Large intestine (tissue), 12 donors: ENCODE measurements at places on chromosomes 1 and 21. TPM values are rescaled to one million over a fixed set of nuclear protein-coding genes. Genes with fewer than 3 reads are reported as not detected.

- H3K4me1 ChIP-seq: no peaks in the 10 kb centered on the region
- no peak for DNase-seq
- no peaks in the 10 kb centered on the region for H3K27me3 ChIP-seq
- no peak overlapping the region for H3K27ac ChIP-seq
Measured at GRCh38 chr1:116368241-116368640, 4.8 kb upstream of the ATP1A1 start.

GRCh38 chr21:41758550-41758949, 8.3 kb downstream of the RIPK4 start:
- peaks cover 29% of the 10 kb centered on the region for H3K36me3 ChIP-seq
- no peak overlapping the region for H3K4me3 ChIP-seq
- H3K27me3 ChIP-seq: peaks cover 27% of the 10 kb centered on the region
- DNase-seq: no peak

- H3K27me3 ChIP-seq: no peaks in the 10 kb centered on the region
- H3K27ac ChIP-seq: no peak overlapping the region
- H3K4me3 ChIP-seq: no peak overlapping the region
- H3K36me3 ChIP-seq: peaks cover 44% of the 10 kb centered on the region
Measured at GRCh38 chr21:37483776-37484175, 117.2 kb downstream of the DYRK1A start.

DNA sequence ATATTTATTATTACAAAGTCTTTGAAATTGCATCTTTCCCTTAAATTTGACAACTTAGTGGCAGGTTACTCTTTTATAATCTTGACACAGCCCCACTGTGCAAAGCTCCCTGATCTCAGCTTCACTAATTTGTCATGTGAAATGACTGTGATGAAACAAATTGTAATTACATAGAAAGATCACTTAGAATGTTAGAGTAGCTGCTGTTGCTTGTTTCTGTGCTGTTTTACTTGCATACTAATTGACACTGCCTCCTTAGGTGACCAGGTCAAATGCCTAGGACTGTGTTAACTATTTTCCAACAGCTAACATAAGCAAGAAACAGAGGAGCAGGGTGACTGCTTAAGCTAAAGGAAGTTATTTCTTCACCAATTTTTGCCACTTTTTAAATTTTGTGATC, 211.3 kb downstream of the ZNF326 start:
- H3K36me3 ChIP-seq: no peaks in the 10 kb centered on the region
- no peaks in the 10 kb centered on the region for H3K27me3 ChIP-seq
- no peak for DNase-seq
- no peak overlapping the region for H3K4me3 ChIP-seq
- no peak overlapping the region for H3K27ac ChIP-seq
- no peaks in the 10 kb centered on the region for H3K4me1 ChIP-seq

DNA sequence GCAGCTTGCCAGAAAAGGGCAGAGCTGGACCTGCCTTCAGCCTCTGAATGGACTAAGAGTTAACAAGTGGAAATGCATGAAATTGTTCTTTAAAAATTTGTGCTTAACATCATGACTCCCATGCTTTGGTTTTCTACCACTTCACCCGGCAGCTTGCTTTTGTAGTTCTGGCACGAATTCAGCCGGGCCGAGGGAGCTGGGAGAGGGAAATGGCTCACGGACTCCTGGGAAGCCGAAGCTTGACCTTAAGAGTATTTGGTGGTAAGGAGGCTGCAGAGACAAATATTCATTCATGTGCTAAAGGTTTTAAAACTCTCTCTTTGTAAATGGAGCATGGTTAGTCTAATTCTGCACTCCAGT, 17.2 kb upstream of the GFI1 start:
- H3K27me3 ChIP-seq: no peaks in the 10 kb centered on the region
- H3K36me3 ChIP-seq: no peaks in the 10 kb centered on the region
- no peak for DNase-seq
- H3K27ac ChIP-seq: no peak overlapping the region

- H3K27ac ChIP-seq: no peak overlapping the region
- no peak for DNase-seq
- H3K4me3 ChIP-seq: no peak overlapping the region
- no peaks in the 10 kb centered on the region for H3K36me3 ChIP-seq
- H3K4me1 ChIP-seq: no peaks in the 10 kb centered on the region
Measured at GRCh38 chr1:227449051-227449450, 114.3 kb upstream of the ZNF678 start.

- H3K27me3 ChIP-seq: peaks cover 14% of the 10 kb centered on the region
- H3K4me3 ChIP-seq: no peak overlapping the region
- peaks cover 32% of the 10 kb centered on the region for H3K4me1 ChIP-seq
- H3K36me3 ChIP-seq: no peaks in the 10 kb centered on the region
Measured at GRCh38 chr1:161083748-161084596, 5.4 kb downstream of the NECTIN4 start.

DNA sequence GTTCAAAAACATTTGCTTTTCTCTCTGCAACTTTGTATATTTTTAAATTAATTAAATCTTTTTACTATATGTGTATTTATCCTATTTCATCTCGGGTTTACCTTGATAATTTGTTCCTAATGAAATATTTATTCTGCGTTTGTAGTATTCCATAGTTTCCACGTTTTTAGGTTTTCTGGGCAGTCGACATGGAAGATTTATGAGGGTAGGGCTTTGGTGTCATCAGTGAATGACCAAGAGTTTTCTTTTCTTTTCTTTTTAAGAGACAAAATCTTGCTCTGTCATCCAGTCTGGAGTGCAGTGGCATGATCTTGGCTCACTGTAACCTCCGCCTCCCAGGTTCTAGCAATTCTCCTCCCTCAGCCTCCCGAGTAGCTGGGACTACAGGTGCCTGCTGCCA, 17.2 kb upstream of the ZNF669 start:
- no peak overlapping the region for H3K27ac ChIP-seq
- no peak for DNase-seq
- no peaks in the 10 kb centered on the region for H3K27me3 ChIP-seq
- H3K4me3 ChIP-seq: no peak overlapping the region
- H3K4me1 ChIP-seq: no peaks in the 10 kb centered on the region
- no peaks in the 10 kb centered on the region for H3K36me3 ChIP-seq

BATF3 gene
- 3.0 TPM for polyA plus RNA-seq

DIP2A gene
- 53.3 TPM for polyA plus RNA-seq
